ENCODE measurements at places on chromosomes 13 and 19.
A peak's percentile ranks its signal among the peaks of the same experiment; 100 is the strongest.

- no peak for DNase-seq
Measured at GRCh38 chr19:41753936-41754529, 1.3 kb upstream of the CEACAM6 start.

DNA sequence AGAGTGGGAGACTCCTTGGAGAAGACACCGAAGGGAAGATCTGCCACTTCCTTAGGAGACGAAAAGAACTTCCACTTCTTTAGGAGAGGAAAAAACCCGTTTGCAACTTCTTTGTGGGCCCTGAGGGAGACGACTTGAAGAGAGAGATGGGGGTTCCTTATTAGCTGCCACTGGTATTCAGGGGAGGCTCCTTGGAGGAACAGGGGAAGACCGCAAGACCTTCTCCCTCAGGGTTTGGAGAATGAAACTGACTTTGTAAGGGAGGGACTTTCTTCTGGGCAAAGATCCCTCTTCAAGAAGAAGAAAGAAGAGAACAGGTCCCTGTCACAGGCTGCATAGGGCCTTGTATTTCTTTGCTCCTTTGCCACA lies 416 bp downstream of the BCKDHA start:
- no peak for DNase-seq

DNA sequence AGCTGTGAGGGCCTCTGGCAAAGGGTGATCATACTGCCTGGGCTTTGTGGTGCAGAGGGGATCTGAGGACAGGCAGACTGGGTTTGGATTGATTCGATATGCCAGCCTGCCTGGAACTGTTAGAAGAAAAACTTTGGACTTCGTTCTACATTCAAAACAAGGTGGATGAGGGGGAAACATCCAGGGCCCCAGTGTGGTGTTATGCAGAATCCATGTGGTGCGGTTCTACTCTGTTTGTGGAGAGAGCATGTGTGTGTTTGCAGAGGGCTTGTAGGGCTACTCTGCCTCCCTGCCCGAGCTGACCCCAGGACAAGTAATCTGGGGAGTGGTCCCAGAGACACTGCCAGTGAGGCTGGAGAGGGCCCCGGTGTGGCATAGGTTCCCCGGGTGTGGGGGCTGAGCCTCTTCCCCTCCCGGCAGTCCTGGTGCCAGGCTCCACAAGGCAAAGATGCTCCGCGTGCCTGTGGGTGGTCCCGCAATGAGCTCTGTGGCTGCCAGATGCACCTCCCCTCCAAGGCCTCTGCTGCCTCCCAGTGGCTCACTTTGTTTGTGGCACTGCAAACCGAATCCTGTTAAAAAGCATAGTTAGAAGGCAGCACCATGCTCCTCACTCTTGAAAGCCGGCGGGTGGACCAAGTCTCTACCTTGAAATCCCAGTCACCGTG lies 22.3 kb upstream of the TFDP1 start:
- DNase-seq = peak; percentile 52

DNA sequence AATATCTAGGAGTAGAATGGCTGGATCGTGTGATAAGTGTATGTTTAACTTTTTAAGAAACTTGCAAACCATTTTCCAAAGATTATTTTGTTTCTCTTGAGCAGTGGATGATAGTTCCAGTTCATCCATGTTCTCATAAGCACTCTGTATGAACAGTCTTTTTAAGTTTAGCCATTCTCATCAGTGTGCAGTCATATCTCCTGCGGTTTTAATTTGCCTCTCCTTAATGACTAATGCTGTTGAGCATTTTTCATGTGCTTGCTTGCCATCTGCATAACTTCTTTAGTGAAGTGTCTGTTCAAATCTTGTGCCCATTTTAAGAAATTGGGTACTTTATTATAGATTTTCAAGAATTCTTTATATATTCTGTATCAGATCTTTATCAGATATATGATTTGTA lies 58.6 kb downstream of the WASF3 start:
- DNase-seq = no peak

- DNase-seq = no peak
Measured at GRCh38 chr13:106197496-106197895, 338.0 kb downstream of the EFNB2 start.

GRCh38 chr13:95067303-95067702 lies 233.9 kb downstream of the ABCC4 start:
- no peak for DNase-seq

DNA sequence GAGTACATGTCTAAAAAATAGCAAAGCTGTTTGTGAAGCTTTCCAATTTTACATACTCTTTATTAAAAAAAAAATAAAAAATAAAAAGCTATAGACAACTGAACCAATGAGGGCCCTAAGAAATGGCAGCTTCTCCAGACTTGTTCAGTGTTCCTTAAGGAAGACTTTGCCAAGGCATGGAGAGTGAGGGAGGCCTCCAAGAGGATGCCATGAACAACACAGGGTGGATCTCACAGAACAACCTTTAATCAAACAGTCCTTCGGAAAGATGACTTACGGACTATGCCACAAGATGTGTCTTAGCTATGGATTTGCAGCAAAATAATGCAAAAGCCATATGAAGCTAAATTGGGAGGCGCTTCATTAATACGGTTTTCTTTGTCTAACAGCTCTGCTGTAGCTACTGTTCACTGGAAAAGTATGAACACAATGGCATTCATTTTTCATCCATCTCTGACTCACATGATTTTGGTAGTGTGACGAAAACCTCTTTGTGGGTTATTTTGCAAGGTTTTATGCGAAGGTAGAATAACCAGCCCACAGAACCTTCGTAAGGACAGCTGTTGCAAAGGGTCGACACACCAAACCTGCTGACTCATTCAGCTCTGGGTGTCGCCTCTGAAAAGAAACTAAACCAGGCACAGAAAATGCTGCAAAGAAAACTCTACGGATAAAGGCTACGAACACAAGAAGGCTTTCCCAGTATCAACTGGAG lies 27.7 kb downstream of the EFNB2 start:
- no peak for DNase-seq

- no peak for DNase-seq
Measured at GRCh38 chr19:5093948-5094718, 125.2 kb downstream of the KDM4B start.

GRCh38 chr13:92317066-92317465 lies 909.5 kb upstream of the GPC6 start:
- DNase-seq = no peak

DNA sequence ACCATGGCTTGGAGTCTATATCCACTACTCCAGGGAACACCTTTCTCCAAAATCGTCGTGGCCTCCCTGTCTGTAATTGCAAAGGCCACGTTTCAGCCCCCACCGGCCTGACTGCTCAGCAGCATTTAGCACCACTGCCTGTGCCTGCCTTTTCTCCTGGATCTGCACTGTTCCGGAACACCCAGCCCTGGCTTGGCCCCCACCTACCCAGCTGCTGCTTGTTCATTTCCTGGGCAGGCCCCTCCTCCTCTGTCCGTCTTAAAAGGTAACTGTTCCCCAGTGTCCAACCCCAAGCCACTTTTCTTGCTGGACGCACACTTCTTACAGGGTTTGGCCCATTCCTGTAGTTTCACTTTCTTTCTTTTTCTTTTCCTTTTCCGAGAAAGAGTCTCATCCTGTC lies 8.5 kb upstream of the SYT5 start:
- no peak for DNase-seq

- peak; percentile 29 for DNase-seq
Measured at GRCh38 chr19:7333198-7334118, 15.3 kb upstream of the ARHGEF18 start.

DNA sequence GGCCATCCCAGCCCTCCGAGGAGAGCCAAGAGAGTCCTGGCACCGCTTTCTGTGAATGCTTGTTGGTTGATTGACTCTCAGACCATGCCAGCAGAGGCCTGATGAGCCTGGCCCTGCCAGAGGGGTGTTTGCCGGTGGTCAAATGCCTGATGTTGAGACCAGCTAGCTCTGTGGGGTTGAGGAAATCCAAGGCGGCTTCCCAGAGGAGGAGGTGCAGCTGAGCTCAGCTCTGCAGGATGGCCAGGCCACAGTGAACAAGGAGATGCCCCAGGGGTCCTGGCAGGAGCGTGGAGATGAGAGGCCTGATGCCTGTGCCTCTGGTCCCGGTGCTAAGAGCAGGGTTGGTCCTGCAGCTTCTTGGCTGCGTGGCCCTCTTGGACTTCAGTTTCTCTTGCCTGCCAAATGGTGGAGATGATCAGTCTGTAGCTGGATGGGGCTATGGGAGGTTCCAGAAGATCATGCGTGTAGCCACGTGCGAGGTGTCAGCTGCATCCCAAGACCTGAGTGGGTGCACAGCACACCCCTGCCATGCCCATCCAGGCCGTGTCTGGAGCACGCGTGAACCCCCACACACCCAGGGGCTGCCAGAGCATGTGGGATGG lies 16.8 kb downstream of the NFIC start:
- DNase-seq = peak; percentile 63

DNA sequence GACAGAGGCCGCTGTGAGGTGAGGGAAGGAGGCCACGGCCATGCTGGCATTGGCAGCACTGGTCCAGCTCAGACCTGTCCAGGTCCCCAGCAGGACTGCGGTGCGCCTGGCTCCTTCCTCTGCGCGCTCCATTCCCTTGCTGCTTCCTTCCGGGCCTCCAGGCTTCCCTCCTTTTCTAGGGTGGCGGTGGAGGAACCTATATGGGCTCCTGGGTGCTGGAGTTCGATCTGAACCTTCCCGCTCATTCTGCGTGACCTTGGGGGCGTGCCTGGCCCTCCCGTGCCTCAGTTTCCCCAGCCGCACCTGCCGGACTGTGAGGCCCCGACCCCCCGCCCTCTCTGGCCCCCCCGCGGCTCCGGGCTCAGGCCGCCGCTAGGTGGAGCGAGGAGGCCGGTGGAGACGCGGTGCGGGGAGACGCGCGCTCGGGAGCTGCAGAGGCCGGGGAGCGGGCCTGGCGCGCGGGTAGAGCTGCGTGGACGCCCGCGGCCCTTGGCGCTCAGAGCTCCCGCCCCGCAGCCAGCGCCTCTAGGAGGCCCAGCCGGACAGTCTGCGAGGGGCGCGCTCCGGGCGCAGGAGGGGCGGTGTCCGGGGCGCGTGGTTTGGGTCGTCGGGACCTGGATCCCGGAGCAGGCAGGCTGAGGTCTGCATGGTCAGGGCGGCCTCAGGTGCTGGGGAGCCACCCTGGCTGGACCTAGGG lies 29.9 kb downstream of the EFNA2 start:
- peak; percentile 53 for DNase-seq

DNA sequence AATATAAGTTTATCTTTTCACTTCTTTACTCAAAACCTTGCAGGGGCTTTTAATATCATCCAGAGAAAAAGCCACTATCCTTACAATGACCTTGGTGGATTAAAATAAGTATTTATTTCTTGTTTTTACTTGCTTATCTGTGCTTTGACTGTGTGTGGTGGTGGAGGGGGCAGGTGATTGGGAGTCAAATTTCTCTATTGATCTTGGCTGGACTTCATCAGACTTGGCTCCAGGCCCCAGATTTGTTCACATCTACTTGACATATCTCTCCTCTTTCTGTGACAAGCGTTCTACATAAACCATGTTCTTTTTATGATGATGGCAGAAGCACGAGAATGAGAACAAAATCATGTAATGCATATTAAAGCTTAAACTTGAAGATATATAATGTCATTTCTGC lies 670.8 kb downstream of the PCDH17 start:
- no peak for DNase-seq

GRCh38 chr19:46288896-46289588 lies 7.8 kb upstream of the HIF3A start:
- peak; percentile 55 for DNase-seq

DNA sequence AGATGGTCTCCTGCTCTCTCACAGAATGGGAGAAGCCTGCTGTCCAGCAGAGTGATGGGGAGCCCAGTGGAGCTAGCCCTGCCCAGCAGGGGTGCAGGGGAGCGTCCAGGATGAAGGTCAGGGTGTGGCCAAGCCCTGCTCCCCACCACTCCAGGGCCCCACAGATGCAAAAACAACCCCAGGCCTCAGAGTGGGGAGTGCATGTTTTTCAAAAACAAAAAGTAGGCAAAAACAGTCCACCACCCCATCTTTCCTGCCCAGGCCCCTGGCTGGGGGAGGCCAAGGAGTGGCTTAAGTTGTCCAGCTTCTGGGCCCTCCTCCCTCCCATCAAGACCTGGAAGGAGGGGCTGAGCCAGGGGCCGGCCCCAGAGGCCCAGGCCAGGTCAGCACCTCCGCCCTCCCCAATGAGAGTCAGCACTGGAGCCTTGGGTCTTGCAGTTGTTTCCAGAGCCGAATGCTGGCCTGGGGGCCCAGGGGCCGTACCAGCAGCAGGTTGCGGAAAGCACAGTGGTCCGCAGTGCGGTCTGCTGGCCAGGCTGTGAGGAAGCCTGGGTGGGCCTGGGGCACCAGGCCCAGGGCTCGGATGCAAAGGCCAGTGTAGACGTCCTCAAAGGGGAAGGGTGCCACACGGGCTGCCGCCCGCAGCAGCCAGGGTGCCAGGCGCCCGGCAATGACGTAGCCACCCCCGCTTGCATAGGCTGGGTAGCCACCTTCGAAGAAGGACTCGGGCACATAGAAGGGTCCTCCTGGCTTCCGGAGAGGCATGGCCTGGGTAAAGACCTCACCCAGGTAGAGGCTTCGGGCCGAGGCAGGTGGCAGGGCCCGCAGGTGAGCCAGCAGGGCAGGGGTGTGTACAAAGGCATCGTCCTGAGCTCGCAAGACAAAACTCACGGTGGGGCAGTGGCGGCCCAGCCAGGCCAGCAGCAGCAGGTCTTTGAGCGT lies 1.7 kb downstream of the B3GNT8 start:
- no peak for DNase-seq

DNA sequence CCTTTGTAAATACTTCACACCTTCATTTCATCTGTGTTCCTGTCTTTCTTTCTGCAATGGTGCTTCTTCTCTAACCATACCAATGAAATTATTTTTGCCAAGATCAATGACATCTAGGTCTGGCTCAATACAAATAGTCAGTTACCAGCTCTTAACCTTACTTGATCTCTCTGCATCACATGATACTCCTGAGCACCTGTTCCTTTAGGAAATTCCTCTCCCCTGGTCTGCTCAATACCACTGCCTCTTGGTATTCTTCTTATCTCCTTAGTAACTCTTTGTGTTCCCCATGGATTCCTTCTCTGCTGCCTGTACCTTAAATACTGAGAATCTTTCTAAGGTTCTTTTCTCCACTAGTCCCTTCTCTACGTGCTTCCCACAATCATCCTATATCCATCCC lies 25.9 kb downstream of the SOHLH2 start:
- DNase-seq = no peak

- DNase-seq = no peak
Measured at GRCh38 chr13:75904012-75904411, 267.9 kb downstream of the LMO7 start.

- DNase-seq = no peak
Measured at GRCh38 chr13:75202981-75203380, 279.0 kb downstream of the TBC1D4 start.

- no peak for DNase-seq
Measured at GRCh38 chr13:35760735-35761281, 284.3 kb upstream of the MAB21L1 start.

GRCh38 chr19:56720281-56720680 lies 48.7 kb upstream of the ZNF835 start:
- DNase-seq = no peak

- no peak for DNase-seq
Measured at GRCh38 chr13:28459911-28460310, 35.0 kb downstream of the FLT1 start.

DNA sequence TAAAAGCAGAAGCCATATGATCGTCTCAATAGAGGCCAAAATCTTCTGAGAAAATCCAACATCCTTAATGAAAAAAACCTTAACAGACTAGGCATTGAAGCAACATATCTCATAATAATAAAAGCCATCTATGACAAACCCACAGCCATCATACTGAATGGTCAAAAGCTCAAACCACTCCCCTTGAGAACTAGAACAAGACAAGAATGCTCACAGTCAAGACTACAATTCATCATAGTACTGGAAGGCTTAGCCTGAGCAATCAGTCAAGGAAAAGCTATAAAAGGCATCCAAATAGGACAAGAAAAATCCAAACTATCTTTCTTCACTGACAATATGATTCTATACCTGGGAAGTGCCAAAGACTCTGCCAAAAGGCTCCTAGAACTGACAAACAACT lies 2668.2 kb upstream of the PCDH20 start:
- DNase-seq = no peak
